ENCODE measurements at places on chromosomes 3 and 15. TPM values are rescaled to one million over a fixed set of nuclear protein-coding genes. Genes with fewer than 3 reads are reported as not detected.
A peak's percentile ranks its signal among the peaks of the same experiment; 100 is the strongest.

The CPLX3 gene
- polyA plus RNA-seq, result not detected

The KLHL40 gene
- not detected for polyA plus RNA-seq

The TRH gene
- polyA plus RNA-seq, result not detected

The RYR3 gene
- not detected for polyA plus RNA-seq

The ALDH1A3 gene
- polyA plus RNA-seq, result not detected

The GOLGA6L2 gene
- not detected for polyA plus RNA-seq

The GLCE gene
- 6.2 TPM for polyA plus RNA-seq

The RASSF1 gene
- polyA plus RNA-seq, result 16.0 TPM

The RBMS3 gene
- not detected for polyA plus RNA-seq

The MB21D2 gene
- polyA plus RNA-seq, result 0.59 TPM

The HRG gene
- polyA plus RNA-seq, result not detected

The SLC2A2 gene
- not detected for polyA plus RNA-seq

The ADGRG7 gene
- polyA plus RNA-seq, result not detected

- DNase-seq, result no peak
- H3K36me3 ChIP-seq, result no peaks in the 10 kb centered on the region
- no peak overlapping the region for H3K27ac ChIP-seq
- no peak overlapping the region for H3K4me3 ChIP-seq
- H3K4me1 ChIP-seq, result no peaks in the 10 kb centered on the region
- no peaks in the 10 kb centered on the region for H3K27me3 ChIP-seq
Observed at GRCh38 chr3:114447950-114448479, 154.2 kb downstream of the TIGIT start.

GRCh38 chr15:41930221-41930866 lies 36.5 kb upstream of the SPTBN5 start:
- no peaks in the 10 kb centered on the region for H3K27me3 ChIP-seq
- peak overlapping the region; percentile 58 for H3K27ac ChIP-seq
- H3K4me1 ChIP-seq, result peaks cover 72% of the 10 kb centered on the region
- peak overlapping the region; percentile 38 for H3K4me3 ChIP-seq

GRCh38 chr3:164049847-164050246 lies 1028.4 kb downstream of the SI start:
- no peaks in the 10 kb centered on the region for H3K4me1 ChIP-seq
- H3K36me3 ChIP-seq, result no peaks in the 10 kb centered on the region
- H3K27ac ChIP-seq, result no peak overlapping the region
- no peak for DNase-seq
- H3K27me3 ChIP-seq, result no peaks in the 10 kb centered on the region
- H3K4me3 ChIP-seq, result no peak overlapping the region

- no peaks in the 10 kb centered on the region for H3K27me3 ChIP-seq
- no peak overlapping the region for H3K4me3 ChIP-seq
- H3K36me3 ChIP-seq, result no peaks in the 10 kb centered on the region
Observed at GRCh38 chr3:195198426-195199346, 72.3 kb downstream of the XXYLT1 start.

- H3K4me3 ChIP-seq, result no peak overlapping the region
- H3K27ac ChIP-seq, result no peak overlapping the region
- no peaks in the 10 kb centered on the region for H3K27me3 ChIP-seq
- peaks cover 55% of the 10 kb centered on the region for H3K36me3 ChIP-seq
- no peak for DNase-seq
Observed at GRCh38 chr3:49012441-49013017, 5.3 kb downstream of the WDR6 start.

GRCh38 chr15:55613727-55614126 lies 25.6 kb upstream of the PYGO1 start:
- DNase-seq, result no peak
- H3K27me3 ChIP-seq, result no peaks in the 10 kb centered on the region
- no peak overlapping the region for H3K4me3 ChIP-seq
- H3K27ac ChIP-seq, result no peak overlapping the region
- no peaks in the 10 kb centered on the region for H3K36me3 ChIP-seq

DNA sequence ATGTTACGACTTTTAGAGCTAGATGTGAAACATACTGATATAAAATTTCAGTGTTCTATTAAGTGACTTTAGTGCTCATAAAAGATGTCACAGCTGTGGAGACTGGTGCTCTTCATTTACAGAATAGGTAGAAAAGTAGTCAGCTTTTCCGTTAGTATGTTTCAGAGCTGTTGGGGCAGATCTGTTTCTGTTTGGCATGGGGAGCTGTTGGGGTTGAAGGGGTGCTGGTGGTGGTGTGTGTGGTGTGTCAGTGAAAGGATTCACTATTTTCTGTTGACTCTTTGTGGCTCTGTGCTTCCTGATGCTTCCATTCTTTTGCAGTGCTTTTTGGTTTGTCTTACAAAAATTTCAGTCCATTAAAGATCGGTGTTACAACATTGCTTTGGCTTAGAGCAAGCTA lies 3.2 kb downstream of the UBE2E2 start:
- H3K27ac ChIP-seq, result no peak overlapping the region
- peaks cover 14% of the 10 kb centered on the region for H3K4me1 ChIP-seq
- no peak overlapping the region for H3K4me3 ChIP-seq
- no peaks in the 10 kb centered on the region for H3K36me3 ChIP-seq
- H3K27me3 ChIP-seq, result no peaks in the 10 kb centered on the region

DNA sequence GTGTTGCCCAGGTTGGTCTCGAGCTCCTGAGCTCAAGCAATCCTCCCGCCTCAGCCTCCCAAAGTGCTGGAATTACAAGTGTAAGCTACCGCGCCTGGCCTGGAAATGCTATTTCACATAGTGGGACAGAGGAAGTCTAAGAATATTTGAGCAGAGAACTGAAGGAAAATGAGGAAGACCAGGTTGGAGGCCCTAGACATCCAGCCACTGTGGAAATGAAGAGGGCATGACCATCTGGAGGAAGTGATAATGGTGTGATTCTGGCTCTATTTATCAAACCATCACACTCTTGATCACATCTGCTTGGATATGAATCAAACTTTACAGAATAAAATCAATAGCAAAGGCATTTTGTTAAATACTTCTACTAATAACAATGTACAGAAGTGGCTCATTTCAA lies 65.9 kb upstream of the ARHGEF3 start:
- H3K36me3 ChIP-seq, result no peaks in the 10 kb centered on the region
- no peak overlapping the region for H3K4me3 ChIP-seq
- H3K27ac ChIP-seq, result no peak overlapping the region
- no peaks in the 10 kb centered on the region for H3K27me3 ChIP-seq
- no peak for DNase-seq

DNA sequence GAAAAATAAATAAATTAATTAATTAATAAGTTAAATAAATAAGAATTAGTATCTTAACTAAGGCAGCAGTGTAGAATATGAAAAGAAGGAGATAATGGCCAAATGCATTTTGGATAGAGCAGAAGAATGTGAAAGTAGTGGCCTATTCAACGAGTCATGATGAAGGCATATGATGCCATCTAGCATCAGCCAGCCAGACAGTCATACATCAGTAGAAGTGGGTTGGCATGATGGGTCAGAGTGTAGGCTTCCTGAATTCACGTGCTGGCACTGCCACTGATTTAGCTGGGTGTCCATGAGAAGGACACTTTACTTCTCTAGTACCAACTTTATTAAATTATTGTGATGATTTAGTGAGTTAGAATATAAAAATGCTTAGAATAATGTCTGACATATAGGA lies 256.1 kb upstream of the ARPP21 start:
- no peaks in the 10 kb centered on the region for H3K4me1 ChIP-seq
- H3K36me3 ChIP-seq, result no peaks in the 10 kb centered on the region
- no peaks in the 10 kb centered on the region for H3K27me3 ChIP-seq
- no peak overlapping the region for H3K27ac ChIP-seq
- no peak overlapping the region for H3K4me3 ChIP-seq

GRCh38 chr3:131912255-131912654 lies 122.6 kb downstream of the CPNE4 start:
- H3K27ac ChIP-seq, result no peak overlapping the region
- DNase-seq, result no peak
- H3K27me3 ChIP-seq, result no peaks in the 10 kb centered on the region
- no peak overlapping the region for H3K4me3 ChIP-seq
- H3K36me3 ChIP-seq, result no peaks in the 10 kb centered on the region
- no peaks in the 10 kb centered on the region for H3K4me1 ChIP-seq

- H3K27ac ChIP-seq, result no peak overlapping the region
- DNase-seq, result no peak
- no peaks in the 10 kb centered on the region for H3K27me3 ChIP-seq
- H3K4me1 ChIP-seq, result no peaks in the 10 kb centered on the region
- no peak overlapping the region for H3K4me3 ChIP-seq
- H3K36me3 ChIP-seq, result no peaks in the 10 kb centered on the region
Observed at GRCh38 chr3:35522450-35522849, 116.9 kb upstream of the ARPP21 start.

- H3K4me3 ChIP-seq, result no peak overlapping the region
- no peak for DNase-seq
- no peaks in the 10 kb centered on the region for H3K4me1 ChIP-seq
- H3K27me3 ChIP-seq, result no peaks in the 10 kb centered on the region
- no peak overlapping the region for H3K27ac ChIP-seq
Observed at GRCh38 chr3:98073486-98073885, 13.5 kb upstream of the OR5AC2 start.

- peak; percentile 70 for DNase-seq
- H3K4me3 ChIP-seq, result peak overlapping the region; percentile 43
- H3K27me3 ChIP-seq, result no peaks in the 10 kb centered on the region
- peak overlapping the region; percentile 30 for H3K27ac ChIP-seq
Observed at GRCh38 chr3:46538803-46539442, 27.2 kb downstream of the LRRC2 start.

DNA sequence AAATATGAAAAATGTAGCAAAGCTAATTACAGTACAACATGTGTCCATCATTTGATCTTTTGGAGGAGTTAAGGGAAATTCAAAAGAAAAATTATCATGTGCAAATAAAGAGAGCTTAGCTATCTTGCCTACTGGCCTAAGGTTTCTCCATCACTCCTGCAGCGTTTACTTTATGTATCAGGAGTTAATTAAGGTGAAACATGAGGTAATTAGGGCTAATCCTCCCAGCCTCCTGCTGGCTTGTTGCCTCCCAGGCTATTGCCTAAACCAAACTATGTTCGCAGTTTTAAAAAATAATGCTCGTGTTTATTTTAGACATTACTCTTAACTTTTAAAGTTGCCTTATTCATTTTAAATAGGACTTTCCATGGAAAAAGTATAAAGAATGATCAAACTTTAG lies 367.5 kb downstream of the ROBO2 start:
- H3K4me1 ChIP-seq, result no peaks in the 10 kb centered on the region
- H3K27ac ChIP-seq, result no peak overlapping the region
- no peaks in the 10 kb centered on the region for H3K36me3 ChIP-seq
- H3K27me3 ChIP-seq, result no peaks in the 10 kb centered on the region

DNA sequence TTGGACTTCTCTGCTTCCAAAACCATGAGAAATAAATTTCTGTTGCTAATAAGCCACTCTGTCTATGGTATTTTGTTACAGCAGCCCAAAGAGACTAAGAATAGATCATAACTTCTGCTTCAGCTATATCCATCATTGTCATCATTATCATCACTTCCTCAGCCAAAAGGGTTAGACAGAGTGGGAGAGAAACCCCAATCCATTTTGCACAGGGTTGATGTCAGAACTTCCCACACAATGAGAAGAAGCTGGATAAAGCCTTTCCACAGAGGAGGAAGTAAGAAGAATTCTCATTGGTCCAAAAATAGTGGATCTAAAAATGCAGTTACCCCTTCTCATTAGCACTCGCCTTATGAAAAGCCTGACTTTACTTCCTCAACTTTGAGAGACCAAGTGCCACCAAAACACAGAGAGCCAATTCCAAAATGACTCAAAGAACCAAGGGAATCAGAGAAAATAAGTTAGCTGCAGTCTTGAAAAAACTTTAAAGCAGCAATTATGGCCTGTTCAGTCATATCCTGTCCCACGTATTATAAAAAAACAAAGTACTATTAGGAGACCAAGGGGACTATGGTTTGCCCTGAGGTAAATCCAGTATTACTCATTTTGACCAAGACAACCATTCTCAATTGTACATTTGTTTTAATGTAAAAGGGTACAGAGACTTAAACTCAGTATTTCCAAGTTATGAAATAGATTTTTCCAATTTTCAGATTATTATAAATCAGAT lies 80.2 kb downstream of the WNT5A start:
- H3K27ac ChIP-seq, result no peak overlapping the region
- no peaks in the 10 kb centered on the region for H3K27me3 ChIP-seq
- no peaks in the 10 kb centered on the region for H3K4me1 ChIP-seq

DNA sequence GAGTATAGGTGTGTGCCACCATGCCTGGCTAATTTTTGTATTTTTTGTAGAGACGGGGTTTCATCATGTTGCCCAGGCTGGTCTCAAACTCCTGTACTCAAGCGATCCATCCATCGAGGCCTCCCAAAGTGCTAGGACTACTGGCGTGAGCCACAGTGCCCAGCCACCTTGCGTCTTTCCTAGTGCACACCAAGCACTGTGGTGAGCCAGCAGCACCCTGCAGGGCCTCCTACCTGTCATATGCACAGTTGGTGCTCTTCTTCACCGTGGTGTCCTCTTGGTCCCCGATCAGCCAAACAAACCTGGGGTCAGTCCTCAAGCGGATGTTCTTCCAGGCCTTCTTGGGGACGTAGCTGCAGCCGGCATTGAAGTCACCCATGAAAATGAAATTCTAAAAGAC lies 13.2 kb downstream of the DNASE1L3 start:
- H3K27me3 ChIP-seq, result no peaks in the 10 kb centered on the region
- H3K4me1 ChIP-seq, result peaks cover 22% of the 10 kb centered on the region
- H3K36me3 ChIP-seq, result no peaks in the 10 kb centered on the region

DNA sequence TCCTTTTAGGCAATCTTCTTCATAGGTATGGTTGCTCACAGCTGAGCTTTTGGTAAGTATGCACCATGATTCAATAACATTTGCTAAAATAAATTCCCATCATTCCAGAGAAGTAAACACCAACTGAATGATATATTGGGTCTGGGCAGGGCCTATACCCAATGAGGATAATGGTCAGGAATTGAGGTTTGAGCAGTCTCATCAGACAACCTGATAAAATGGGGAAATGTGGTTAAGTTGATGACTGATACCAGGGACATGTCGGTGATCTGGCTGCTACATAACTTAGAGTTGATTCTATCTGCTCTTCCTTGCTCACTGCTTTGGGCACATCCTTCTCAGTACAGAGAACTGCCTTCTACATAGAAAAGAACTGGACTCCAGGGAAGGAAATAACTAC lies 92.9 kb downstream of the GPR156 start:
- H3K27me3 ChIP-seq, result no peaks in the 10 kb centered on the region
- no peak for DNase-seq
- no peak overlapping the region for H3K4me3 ChIP-seq
- H3K27ac ChIP-seq, result no peak overlapping the region
- no peaks in the 10 kb centered on the region for H3K4me1 ChIP-seq

GRCh38 chr3:142225885-142226215 lies 465 bp upstream of the GK5 start:
- no peaks in the 10 kb centered on the region for H3K27me3 ChIP-seq
- no peak for DNase-seq
- H3K27ac ChIP-seq, result peak overlapping the region; percentile 32
- H3K36me3 ChIP-seq, result no peaks in the 10 kb centered on the region
